AG04450 (cell line): ENCODE measurements at places on chromosomes 2 and 18. TPM values are rescaled to one million over a fixed set of nuclear protein-coding genes. Genes with fewer than 3 reads are reported as not detected.

Gene ST8SIA5
- not detected in 2 replicates for polyA plus RNA-seq

Gene CCBE1
- polyA plus RNA-seq = 40.4 and 51.5 TPM in 2 replicates

Gene PRSS56
- polyA plus RNA-seq = not detected in 2 replicates

Gene NEB
- 0.06 and 0.14 TPM in 2 replicates for polyA plus RNA-seq

Gene UGT1A10
- polyA plus RNA-seq = not detected in 2 replicates

Gene RESP18
- polyA plus RNA-seq = not detected in 2 replicates

Gene ERMN
- polyA plus RNA-seq = not detected in 2 replicates

Gene MYL1
- not detected in 2 replicates for polyA plus RNA-seq

Gene RASGRP3
- polyA plus RNA-seq = 1.1 and 1.4 TPM in 2 replicates

Gene DAW1
- 0.12 and 0.25 TPM in 2 replicates for polyA plus RNA-seq

Gene NEU2
- polyA plus RNA-seq = not detected in 2 replicates

Gene PRR30
- not detected in 2 replicates for polyA plus RNA-seq

Gene COLEC12
- 10.4 and 10.9 TPM in 2 replicates for polyA plus RNA-seq

Gene CFAP221
- polyA plus RNA-seq = not detected in 2 replicates

Gene CCDC141
- not detected in 2 replicates for polyA plus RNA-seq

Gene LYPD1
- polyA plus RNA-seq = 60.3 and 64.7 TPM in 2 replicates

Gene GRHL1
- 0.55 and 0.64 TPM in 2 replicates for polyA plus RNA-seq

Gene CBLN2
- polyA plus RNA-seq = 0.02 and 0.04 TPM in 2 replicates

Gene LRRC30
- not detected in 2 replicates for polyA plus RNA-seq

Gene SP100
- 60.1 and 71.2 TPM in 2 replicates for polyA plus RNA-seq

Gene ABHD1
- 0.10 TPM in 1 of 2 replicates, not detected in the other for polyA plus RNA-seq

Gene NOSTRIN
- 0.10 TPM in 1 of 2 replicates, not detected in the other for polyA plus RNA-seq

Gene LOXHD1
- polyA plus RNA-seq = not detected in 2 replicates

Gene TFPI
- 73.2 and 91.2 TPM in 2 replicates for polyA plus RNA-seq

Gene CASP10
- 1.5 and 2.6 TPM in 2 replicates for polyA plus RNA-seq

Gene BBS5
- polyA plus RNA-seq = 2.0 and 2.1 TPM in 2 replicates

Gene DNAJC27
- 3.5 and 4.1 TPM in 2 replicates for polyA plus RNA-seq

Gene LINC00305
- not detected in 2 replicates for polyA plus RNA-seq

Gene IL36G
- not detected in 2 replicates for polyA plus RNA-seq

Gene BMP10
- polyA plus RNA-seq = not detected in 2 replicates

Gene SLC5A7
- polyA plus RNA-seq = not detected in 2 replicates

Gene FNDC4
- polyA plus RNA-seq = 12.3 and 12.4 TPM in 2 replicates

Gene SERTAD2
- 9.9 and 10.1 TPM in 2 replicates for polyA plus RNA-seq

Gene SAG
- not detected in 2 replicates for polyA plus RNA-seq

Gene MYOM1
- 0.02 and 0.04 TPM in 2 replicates for polyA plus RNA-seq

Gene USP37
- polyA plus RNA-seq = 2.8 and 4.9 TPM in 2 replicates

Gene ABCB11
- not detected in 2 replicates for polyA plus RNA-seq

Gene SLC4A3
- polyA plus RNA-seq = 3.3 and 5.2 TPM in 2 replicates

Gene GPR155
- 3.8 and 5.4 TPM in 2 replicates for polyA plus RNA-seq

Gene CMPK2
- polyA plus RNA-seq = not detected in 2 replicates

Gene ACVR1C
- 0.04 and 0.14 TPM in 2 replicates for polyA plus RNA-seq

Gene ASB18
- not detected in 2 replicates for polyA plus RNA-seq

Gene LYG2
- polyA plus RNA-seq = not detected in 2 replicates

Gene GCG
- polyA plus RNA-seq = 0.27 TPM in 1 of 2 replicates, not detected in the other

Gene PCARE
- not detected in 2 replicates for polyA plus RNA-seq

Gene MEP1B
- not detected in 2 replicates for polyA plus RNA-seq

Gene FBXO48
- polyA plus RNA-seq = 0.66 and 0.89 TPM in 2 replicates

Gene ALMS1
- polyA plus RNA-seq = 8.1 and 9.3 TPM in 2 replicates

Gene MYO7B
- polyA plus RNA-seq = 0.02 TPM in 1 of 2 replicates, not detected in the other

Gene ESPNL
- 1.0 TPM in 2 replicates for polyA plus RNA-seq
